ENCODE measurements at places on chromosomes 12 and 14.

DNA sequence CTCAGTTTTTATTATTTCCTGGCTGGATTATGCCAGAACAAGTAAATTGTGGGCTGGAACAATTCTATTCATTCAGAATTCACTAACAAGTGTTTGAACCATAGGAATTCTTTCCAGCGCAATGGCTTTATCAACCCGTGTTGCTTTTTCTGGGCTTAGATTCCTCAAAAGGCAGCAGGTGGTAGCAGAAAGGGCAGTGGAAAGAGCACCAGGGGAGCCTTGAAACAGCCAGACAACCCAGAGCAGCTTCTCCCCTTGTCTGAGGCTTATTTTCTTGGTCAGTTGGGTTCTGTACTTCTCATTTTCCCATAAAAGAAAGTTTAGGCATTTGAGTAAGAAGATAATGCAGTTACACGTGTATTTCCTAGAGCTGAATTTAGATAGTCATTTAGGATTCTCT lies 130.7 kb downstream of the OTOGL start:
- DNase-seq = no peak

- DNase-seq = no peak
Measured at GRCh38 chr14:89625731-89626232, 208.7 kb upstream of the FOXN3 start.

GRCh38 chr14:98278800-98279199 lies 993.2 kb downstream of the BCL11B start:
- no peak for DNase-seq

- no peak for DNase-seq
Measured at GRCh38 chr12:86456241-86456640, 200.1 kb upstream of the MGAT4C start.
